T-helper 1 cell (primary cell): ENCODE measurements at places on chromosomes 6 and 20.
A peak's percentile ranks its signal among the peaks of the same experiment; 100 is the strongest.

GRCh38 chr6:44067173-44068139 is 59.8 kb downstream of the MRPL14 start:
- DNase-seq, result no peak

DNA sequence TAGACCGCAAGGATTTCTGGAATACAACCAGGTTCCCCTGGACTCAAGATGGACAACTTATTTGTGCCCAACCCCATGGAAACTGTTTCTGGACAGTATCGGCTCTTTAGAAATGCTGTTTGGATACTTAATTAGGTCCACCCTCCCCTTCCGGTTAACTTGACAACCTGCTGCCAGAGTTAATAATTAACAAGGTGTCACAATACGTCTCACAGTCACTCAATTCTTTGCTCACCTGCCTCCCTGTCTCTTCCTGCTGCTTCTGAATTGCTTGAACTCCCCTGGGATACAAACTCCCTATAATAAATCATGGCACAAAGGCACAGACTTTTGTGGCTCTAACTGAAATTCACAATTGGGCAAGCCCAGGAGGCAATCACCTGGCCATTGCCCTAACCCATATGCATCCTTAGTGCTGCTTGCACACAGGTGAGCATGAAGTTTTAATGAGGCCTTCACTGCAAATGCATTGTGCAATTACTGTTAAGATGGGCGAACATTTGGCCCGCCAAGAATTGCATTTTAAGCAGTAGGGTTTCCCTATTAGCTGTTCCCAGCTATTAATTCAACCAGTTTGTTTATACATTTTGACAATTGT is 504.4 kb upstream of the NOX3 start:
- no peak for DNase-seq

- DNase-seq, result no peak
Measured at GRCh38 chr6:50720623-50721022, 7.3 kb downstream of the TFAP2D start.

- DNase-seq, result no peak
Measured at GRCh38 chr20:54347166-54347833, 128.1 kb upstream of the DOK5 start.

DNA sequence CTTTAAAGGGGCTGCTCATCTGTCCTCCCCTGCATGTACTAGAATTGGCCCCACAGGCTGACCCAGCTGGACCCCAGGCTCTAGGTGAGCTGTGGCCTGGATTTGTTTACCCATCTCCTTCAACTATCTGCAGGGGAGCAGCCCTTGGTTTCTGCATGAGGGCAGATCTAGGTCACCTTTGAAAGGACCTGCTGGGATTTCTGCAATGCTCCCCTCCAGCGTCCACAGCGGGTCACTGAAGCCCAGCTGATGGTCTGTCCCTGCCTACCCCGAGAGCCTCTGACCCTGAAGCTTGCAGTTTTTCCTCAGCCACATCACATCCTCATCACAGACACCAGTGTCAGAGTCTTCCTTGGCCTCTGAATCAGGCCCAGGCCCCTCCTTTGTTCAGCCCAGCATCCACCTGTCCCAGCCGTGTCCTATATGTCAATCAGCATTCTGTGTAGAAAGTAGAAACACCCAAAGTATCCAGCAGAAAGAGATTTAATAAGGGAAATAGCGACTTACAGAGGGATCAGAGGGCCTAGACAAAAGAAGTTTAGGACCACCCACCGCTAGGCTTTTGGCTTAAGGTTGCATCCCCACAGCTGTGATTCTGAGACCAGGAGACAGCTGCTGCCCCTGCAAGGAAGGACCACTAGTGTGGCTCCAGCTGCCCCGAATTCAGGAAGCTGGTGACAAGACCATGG is 243.1 kb downstream of the LRFN2 start:
- DNase-seq, result no peak

- no peak for DNase-seq
Measured at GRCh38 chr20:32574296-32575226, 10.6 kb downstream of the NOL4L start.

- DNase-seq, result no peak
Measured at GRCh38 chr6:48075181-48075580, 35.8 kb downstream of the PTCHD4 start.

DNA sequence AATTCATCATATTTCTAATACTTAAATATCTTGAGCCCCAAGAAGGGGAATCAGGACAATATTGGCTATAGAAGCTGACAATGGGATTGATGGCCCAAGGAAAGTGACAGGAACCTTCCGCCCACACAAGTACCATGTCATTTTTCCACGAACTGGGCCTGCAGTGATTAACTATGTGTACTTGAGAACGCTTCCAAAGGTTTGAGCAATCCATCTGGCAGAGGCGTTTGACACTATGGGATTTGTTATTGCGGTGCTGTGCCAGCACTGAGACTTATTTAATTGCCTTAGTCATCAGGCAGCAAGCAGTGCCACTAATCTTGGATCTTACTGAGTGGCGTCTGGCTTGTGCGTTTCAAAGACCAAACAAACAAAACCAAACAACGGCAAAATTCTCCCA is 135.6 kb upstream of the UST start:
- DNase-seq, result no peak

GRCh38 chr6:38974389-38975151 is 74.0 kb upstream of the GLP1R start:
- DNase-seq, result no peak

DNA sequence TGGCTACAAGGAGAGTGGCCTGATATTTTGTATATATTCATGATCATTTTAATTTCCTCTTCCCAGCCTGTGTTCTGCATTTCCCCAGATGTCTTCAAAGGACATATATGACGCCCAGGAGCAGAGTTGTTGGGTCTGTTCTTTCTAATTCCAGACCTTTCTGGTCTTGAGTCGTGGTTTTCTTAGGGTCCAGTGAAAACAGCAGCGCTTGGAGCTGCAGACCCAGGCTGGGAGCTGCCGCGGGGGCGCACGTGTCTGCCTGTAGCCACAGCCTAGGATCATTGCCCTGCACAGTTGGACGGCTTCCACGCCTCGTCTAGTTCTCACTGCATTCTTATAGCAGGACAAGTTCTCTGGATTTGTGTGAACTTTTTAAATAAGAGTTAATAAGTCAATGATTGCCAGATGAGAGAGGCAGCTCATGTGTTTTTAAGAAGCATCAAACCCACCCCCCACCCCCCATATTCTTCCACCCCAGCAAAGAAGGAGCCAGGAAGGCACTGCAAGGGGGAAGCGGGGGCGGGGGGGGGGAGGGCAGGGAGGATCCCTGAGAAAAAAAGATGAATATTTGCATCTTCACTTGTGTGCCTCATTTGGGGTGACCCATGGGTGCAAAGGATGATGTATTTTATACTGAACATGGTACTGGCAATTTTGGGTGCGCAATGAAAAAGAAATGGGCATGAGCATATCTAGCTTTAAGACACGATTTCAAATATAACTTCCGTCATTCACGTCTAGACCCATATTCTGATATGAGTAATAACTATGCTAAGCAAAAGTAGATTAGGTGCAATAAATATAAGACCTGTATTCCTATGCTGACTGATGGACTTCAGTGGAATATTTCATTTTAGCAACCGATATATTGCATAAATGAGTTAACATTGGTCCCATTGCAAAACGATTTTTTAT is 160.0 kb downstream of the TBXT start:
- no peak for DNase-seq

DNA sequence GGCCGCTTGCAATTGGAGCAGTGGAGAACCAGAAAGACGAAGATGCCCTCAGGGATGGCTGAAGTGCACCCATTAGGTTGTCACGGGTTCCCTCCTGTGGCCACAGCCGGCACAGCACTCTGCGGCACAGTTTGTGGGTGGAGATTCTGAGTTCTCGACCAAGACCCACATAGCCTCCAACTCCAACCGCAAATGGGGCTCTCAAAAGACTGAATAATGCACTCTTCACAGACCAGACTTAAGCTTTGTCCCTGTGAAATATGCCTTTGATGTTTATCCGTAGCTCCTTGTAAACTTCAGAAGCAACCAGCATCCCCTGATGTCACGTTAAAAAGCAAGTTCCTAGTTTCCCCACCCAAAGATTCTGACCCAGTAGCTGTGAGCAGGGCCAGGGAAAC is 934 bp upstream of the CST9 start:
- DNase-seq, result peak; percentile 30

DNA sequence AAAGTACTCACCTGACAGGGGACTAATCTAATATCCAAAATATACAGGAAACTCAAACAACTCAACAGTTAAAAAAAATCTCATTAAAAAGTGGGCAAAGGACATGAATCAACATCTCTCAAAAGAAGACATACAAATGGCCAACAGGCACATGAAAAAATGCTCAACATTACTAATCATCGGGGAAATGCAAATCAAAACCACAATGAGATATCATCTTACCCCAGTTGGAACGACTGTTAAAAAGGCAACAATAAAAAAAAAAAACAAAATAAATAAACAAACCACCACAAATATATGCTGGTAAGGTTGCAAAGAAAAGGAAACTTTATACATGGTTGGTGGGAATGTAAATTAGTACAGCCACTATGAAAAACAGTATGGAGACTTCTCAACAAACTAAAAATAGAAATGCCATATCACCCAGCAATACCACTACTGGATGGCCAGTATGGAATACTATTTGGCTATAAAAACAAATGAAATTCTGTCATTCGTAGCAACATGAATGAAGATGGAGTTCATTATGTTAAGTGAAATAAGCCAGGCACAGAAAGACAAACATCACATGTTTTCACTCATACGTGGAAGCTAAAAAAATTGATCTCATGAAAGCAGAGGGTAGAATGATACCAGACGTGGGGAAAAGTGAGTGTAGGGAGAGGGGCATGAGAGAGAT is 6.6 kb downstream of the SIRPB2 start:
- no peak for DNase-seq

GRCh38 chr20:43736588-43737158 is 9.9 kb upstream of the GTSF1L start:
- DNase-seq, result no peak

DNA sequence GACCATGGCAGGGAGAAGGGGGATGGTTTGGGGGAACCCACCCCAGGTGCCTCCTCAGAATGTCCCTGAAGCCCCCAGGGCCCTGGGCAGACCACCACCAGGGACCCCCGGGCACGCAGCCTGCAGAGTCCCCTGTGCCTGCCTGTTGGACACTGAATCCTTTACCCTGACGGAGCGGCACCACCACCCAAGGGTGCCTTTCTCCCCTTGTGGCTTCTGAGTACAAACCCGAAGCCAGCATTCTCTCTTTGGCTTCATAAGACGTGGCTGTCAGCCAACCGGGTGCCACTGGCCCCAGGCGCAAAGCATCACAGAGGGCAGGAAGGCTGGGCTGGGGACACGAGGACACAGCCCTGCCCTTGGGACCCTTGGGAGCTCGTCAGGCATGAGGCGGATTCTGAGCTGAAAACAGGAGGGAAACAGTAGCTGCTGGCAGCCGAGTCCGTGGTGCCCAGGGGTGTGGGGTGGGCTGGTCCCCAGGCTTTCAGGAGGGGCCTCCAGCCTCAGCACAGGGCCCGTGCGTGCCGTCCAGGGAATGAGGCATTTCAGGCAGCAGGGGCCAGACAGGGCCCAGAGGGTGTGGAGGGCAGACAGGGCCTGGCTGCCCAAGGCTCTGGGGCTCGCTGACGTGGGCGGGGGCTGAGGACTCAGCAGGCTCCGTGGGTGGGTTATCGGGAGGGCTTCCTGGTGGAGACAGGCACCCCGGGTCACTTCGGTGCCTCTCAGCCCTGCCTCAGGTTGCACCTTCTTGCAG is 3.5 kb downstream of the COL9A3 start:
- DNase-seq, result no peak

DNA sequence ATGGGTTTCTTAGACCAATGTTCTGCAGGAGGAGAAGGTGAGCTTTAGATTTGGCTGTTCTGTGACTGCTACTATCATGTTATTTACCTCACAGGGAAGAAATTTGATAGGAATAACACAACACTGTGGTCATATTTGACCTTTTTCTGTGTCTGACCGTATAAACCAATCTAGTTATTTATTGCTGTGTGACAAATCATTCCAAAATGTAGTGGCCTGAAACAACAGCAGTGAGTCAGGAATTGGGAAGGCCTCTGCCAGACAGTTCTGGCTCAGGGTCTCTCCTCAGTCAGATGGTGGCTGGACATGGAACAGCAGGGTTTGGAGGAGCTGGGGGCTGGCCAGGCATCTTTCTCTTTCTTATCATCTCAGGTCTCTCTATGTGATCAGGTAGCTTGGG is 33.0 kb downstream of the RIPOR2 start:
- DNase-seq, result no peak

DNA sequence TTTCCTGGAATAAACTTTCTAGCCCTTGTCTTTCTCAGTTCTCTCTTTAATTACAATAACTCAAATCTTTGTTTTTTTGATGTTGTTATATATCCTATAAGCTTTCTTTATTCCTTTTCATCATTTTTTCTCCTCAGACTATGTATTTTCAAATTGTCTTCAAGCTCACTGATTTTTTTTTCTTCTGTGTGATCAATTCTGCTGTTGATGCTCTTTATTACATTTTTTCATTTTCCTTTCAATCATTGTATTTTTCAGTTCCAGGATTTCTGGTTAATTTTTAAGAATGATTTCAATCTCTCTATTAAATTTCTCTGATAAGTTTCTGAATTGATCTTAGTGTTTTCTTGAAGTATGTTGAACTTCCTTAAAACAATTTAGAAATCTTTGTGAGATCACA is 209.7 kb downstream of the TBC1D32 start:
- DNase-seq, result no peak

- no peak for DNase-seq
Measured at GRCh38 chr20:44324343-44324742, 12.5 kb upstream of the R3HDML start.

DNA sequence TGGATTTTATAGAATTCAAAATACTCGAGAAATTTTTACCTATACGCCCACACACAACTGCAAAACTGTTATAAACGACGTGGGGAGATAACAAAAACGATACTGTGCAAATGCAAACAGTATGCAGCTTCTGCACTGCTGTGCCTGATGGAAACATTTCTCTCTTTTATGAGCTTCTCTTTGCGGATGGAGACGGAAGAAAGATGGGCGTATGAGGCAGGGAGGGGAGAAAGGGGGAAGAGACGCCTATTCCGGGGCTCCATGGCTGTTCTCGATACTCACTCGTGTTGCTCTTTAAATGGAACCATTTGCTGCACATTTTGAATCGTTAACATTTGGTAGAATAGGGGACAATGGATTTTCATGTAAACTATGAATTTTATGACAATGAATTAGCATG is 69.1 kb upstream of the EXOC2 start:
- DNase-seq, result no peak

GRCh38 chr6:148413321-148414091 is 70.9 kb downstream of the SASH1 start:
- no peak for DNase-seq

- DNase-seq, result no peak
Measured at GRCh38 chr6:125246566-125246965, 55.2 kb downstream of the HDDC2 start.
